Esophagus mucosa (tissue), 1 donor: ENCODE measurements at places on chromosomes 1 and 21. TPM values are rescaled to one million over a fixed set of nuclear protein-coding genes. Genes with fewer than 3 reads are reported as not detected.

DNA sequence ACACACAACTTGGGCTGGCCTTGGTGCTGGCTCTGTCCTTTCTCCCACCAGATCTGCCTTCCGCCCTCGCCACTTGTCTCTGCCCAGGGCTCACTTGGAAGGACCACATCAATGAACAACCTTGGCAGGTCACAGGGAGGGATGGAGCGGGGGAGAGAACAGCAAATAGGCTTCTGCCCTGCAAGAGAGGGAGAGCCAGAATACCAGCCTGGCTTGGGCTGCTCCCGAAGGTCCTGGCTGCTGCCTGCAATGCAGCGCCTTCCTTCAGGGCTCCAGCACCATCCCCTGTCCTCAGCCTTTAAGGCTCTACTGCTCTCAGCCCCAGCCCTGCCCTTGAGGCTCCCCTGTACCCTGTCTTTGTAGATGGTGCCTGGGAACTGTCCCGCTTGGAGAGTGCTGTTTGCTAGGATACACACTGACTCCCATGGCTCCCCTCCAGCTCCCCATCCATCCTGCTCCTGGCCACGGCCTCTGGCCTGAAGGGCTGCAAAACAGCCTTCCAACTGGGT lies 43.8 kb downstream of the HIVEP3 start:
- no peak for ATAC-seq

GRCh38 chr1:205633421-205633976 lies 1.7 kb upstream of the ELK4 start:
- peak; percentile 24 for ATAC-seq

DNA sequence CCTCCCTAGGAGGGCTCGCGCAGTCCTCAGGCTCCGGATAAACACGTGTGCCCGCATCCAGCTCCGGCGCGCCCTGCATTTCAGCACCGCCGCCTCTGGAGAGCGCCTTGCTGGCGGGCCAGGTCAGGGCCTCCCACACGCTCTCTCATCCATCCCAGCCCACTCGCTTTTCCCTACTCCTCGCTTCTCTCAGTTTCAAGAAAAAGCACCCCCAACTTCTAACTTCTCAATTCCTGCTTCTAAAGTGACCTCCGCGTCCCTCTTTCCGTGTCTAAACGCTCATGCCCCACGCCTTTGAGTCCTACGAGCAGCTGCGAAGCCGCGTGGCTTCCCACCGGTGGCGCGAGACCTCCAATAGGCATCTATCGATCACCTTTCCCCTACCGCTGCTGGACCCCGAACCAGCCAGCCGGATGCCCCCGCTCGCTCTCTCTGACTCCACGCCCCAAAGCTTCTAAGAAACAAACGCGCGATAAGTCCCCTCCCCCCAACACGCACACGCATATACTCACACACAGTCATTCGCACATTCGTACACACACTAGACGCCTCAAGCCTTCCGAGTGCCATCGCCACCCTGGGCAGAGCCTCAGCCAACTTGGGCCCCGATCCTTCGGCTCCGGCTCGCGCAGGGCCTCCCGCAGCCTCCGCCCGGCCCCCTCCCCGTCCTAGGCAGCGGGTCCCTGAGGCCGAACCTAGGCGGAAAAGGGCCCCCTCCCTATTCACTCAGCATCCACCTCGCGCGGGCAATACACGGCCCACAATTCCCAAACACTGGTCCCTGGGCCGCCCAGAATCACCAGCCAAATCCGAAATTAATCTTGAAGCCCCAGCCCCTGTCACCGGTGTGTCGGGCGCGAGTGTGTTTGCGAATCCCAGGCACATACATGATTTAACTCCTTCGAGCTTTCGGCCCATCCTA lies 1.1 kb downstream of the NMNAT2 start:
- peak; percentile 79 for ATAC-seq

- ATAC-seq = no peak
Measured at GRCh38 chr1:23178950-23179349, 10.3 kb upstream of the LUZP1 start.

Gene CITED4
- total RNA-seq = 28.7 TPM

Gene L1TD1
- not detected for total RNA-seq

Gene TMOD4
- total RNA-seq = not detected

Gene CLDN17
- total RNA-seq = 1.8 TPM

Gene CFHR1
- total RNA-seq = 0.60 TPM

Gene UQCRH
- 291 TPM for total RNA-seq

Gene RGS13
- not detected for total RNA-seq

- no peak for ATAC-seq
Measured at GRCh38 chr1:170687621-170688020, 23.7 kb downstream of the PRRX1 start.

GRCh38 chr1:48870596-48870995 lies 93.9 kb upstream of the BEND5 start:
- ATAC-seq = no peak

DNA sequence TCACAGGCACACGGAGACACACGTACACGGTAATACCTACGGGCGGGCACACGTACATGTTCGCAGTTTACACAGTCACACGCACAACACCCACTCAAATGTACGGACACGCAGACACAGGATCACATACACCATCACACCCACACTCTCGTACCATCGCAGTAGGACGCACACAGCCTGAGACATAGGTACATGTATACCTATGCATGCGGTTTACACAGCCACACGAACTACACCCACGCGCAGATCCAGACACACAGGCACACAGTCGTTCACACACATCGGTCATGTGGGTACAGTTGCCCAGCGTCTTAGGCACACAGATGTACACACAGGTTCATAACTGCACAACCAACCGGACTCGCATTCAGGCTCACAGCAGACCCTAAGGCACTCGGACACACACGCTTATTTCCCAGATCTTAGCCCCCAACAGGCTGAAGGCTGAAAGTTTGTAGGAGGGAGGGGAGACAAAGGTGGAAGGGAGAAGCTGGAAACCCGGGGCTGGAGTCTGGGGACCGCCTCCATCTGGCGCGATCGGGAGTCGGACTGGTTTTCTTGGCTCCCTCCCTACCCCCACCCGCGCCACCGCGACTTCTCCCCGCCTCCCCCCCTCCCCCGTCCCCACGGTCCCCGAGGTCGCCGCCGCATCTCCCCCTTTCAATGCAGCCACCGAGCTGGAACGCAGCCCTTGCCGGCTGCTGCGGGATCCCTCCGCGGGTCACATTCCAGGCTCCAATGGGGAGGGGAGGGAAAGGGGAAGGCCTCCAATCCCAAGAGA lies 51.9 kb upstream of the SYNC start:
- ATAC-seq = peak; percentile 47

Gene MIXL1
- total RNA-seq = not detected

GRCh38 chr1:89761901-89762300 lies 58.9 kb upstream of the LRRC8D start:
- ATAC-seq = no peak

- no peak for ATAC-seq
Measured at GRCh38 chr1:70227439-70227838, 6.3 kb downstream of the SRSF11 start.

- ATAC-seq = no peak
Measured at GRCh38 chr21:30580132-30580531, 10.1 kb downstream of the KRTAP22-2 start.

GRCh38 chr1:218538341-218538740 lies 193.2 kb downstream of the TGFB2 start:
- no peak for ATAC-seq

DNA sequence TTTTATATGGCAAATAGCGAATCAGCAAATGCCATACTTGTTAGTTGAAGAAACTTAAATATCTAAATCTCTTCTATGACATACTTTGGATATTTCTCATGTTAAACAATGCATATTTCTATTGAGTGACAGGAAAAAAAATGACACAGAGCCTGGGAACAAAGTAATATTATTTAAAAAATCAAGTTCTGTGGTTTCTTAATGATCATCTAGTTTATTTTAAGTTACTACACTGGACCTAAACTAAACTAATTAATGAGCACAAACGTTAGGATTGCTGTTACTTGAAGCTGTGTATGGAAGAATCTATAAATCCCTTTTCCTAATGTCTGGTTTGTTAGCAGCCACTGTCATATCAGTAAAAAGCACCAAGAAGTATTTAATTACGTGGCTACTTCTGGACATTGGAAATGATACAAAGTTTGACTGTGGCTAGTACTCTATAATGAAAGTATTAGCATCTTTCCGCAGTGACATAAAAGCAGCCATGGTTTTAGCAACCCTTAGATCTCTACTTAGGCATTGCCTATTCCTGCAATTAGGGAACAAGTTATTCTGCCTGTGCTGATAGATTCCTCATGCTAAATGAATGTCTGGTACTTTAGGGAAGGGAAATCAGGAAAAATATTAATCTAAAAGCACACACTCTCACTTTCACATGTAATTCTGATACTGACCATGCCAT lies 981.7 kb upstream of the B3GALT2 start:
- no peak for ATAC-seq

- no peak for ATAC-seq
Measured at GRCh38 chr1:226655251-226656163, 83.6 kb downstream of the ITPKB start.

DNA sequence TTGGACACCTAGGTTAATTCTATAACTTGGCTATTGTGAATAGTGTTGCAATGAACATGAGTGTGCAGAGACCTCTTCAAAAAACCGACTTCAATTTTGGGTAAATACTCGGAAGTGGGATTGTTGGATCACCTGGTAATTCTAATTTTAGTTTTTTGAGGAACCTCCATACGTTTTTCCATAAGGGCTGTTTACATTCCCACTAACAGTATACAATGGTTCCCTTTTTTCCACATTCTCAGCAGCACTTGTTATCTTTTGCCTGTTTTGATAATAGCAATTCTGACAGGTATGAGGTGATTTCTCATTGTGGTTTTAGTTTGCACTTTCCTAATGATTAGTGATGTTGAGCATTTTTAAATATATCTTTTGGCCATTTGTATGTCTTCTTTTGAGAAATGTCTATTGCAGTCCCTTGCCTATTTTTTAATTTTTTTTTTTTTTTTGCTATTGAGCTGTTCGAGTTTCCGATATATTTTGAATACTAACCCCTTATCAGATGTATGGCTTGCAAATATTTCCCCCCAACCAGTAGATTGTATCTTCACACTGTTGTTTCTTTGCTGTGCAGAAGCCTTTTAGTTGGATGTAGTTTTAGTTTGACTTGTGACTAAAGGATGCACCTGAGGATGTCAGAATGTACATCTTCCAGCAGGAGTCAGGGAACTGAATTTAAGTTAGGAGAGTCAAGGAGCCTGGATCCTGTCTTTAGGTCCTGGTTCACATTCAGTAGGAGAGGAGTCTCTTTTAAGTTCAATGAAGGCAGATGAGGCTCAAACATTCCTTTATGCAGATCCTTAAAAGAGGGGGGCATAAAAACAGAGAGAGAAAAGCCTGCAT lies 120.0 kb downstream of the S1PR1 start:
- no peak for ATAC-seq

DNA sequence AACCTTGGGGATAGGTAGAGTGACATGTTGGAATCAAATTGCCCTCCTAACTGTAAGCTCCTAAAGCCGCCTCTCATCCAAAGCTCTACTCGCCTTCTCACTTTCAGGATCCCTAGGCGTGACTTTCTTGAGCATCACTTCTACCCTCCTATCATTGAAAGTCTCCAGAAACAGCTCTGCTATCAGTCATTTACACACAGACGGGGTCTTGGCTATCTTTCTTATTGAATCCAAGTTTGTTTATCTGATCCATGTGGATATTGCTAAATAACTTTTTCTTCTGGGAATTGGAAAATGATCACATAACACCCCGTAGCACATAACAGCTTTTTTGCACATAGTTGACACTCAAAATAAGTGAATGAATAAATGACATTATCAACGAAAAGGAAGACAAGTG lies 216.4 kb upstream of the KIAA0040 start:
- ATAC-seq = no peak

Gene TMEM61
- total RNA-seq = 1.4 TPM

DNA sequence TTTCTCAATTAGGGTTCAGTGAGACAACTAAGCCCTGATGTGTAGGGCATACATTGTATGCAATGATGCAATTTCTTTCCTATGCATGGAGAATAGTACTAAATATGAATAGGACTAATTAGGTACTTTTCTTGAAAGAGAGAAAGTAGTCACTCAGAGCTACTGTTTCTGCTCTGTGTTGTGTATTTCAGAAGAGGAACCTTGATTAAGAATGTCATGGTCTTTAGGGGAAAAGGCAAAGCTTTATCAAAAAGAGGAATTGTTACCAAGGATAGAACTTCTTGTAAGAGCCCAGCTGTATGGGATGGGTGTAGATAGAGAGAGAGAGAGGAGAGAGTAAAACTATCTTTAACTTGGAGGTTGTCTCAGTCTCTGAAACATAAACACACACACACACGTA lies 49.1 kb downstream of the HLX start:
- no peak for ATAC-seq

GRCh38 chr21:39159342-39160063 lies 23.7 kb downstream of the PSMG1 start:
- peak; percentile 34 for ATAC-seq

DNA sequence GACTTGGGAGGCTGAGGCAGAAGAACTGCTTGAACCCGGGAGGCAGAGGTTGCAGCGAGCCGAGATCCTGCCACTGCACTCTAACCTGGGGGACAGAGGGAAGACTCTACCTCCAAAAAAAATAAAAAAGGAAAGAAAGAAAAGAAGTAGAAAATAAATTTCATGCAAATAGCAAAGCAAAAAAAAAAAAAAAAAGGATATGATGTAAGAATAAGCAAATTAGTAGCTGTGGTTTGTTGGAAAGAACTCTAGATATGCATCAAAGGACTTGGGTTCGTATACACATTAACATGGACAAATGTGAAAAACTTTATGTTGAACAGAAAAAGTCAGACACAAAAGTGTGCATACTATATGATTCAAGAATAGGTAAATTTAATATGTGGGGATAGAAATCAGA lies 11.9 kb downstream of the WASF2 start:
- ATAC-seq = no peak

Gene CRB1
- total RNA-seq = not detected

GRCh38 chr1:8600336-8600735 lies 217.1 kb downstream of the RERE start:
- no peak for ATAC-seq

Gene RXFP4
- total RNA-seq = not detected

DNA sequence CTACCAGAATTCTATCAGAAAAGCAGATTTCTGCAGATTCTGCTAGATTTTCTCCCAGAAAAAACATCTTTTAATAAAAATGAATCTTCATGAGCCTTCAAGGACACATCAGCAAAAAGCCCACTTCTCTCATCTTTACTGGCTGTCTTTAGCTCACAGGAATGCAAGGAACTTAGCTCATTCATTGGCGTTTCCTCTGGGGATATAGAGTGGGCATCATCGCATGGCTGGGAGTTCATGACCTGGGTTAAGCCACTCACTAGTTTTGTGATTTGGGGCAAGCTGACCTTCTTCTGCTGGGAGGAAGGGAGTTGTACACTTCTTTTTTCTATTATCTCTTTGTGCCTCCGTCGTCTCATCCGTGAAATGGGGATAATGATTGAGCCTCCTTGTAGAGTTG lies 149.7 kb downstream of the KAZN start:
- no peak for ATAC-seq

Gene GABRD
- 0.36 TPM for total RNA-seq
